ENCODE measurements at places on chromosomes 7 and 10.

DNA sequence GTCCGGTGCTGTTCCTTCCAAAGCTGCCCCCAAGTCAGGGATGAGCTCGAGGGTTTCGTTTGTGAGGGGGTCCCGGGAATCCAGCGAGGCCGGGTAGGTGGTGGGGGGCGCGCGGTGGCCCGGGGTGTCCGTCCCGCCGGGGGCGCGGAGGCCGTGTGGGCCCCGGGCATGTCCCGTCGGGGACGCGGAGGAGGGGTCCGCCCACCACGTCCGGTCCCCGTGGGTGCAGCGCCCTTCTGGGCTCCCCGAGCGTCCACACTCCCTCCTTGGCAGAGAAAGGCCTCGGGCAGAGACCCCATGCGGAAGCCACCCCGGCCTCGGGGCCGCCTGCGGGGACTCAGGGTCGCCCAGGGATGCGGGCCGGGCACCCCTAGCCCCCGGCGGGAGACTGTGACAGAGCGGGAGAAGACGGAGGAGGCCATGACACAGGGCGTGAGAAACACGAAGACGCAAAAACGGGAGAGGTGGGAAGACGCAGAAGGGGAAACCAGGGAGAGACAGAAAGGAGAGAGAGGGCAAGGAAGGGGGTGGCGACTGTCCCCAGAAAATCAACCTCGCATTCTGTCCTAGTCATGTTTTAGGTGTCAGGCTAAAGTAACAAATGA lies 640 bp upstream of the ZNF425 start:
- DNase-seq = peak; percentile 76

DNA sequence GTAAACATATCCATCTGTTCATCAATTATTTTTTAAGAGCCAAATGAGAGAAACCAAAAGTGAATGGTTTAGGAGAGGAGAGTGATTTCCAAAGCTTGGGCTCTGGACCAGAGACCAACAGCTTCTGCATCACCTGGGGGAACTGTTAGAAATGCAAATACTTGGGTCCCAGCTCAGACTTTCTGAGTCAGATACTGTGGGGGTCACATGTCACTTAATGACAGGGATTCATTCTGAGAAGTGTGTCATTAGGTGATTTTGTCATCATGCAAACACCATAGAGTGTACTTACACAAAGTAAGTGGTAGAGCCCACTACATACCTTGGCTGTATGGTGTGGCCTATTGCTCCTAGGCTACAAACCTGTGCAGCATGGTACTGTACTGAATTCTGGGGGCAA lies 128.5 kb upstream of the PRR15 start:
- no peak for DNase-seq

DNA sequence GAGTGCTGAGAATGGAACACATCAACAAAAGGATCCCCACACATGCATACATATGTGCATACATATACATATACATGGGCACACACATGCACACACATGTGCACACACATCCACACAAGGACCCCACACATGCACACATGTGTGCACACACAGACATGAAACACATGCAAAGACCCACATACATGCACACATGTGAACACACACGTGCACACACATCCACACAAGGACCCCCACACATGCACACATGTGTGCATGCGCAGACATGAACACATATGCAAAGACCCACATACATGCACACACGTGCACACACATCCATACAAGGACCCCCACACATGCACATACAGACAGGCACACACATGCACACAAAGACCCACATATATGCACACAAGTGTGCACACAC lies 104.4 kb upstream of the ADARB2 start:
- DNase-seq = no peak

- no peak for DNase-seq
These were observed 3.7 kb upstream of the ZFYVE27 start for GRCh38 chr10:97733256-97733655.

GRCh38 chr7:54252256-54253035 lies 289.7 kb upstream of the VSTM2A start:
- DNase-seq = no peak

- DNase-seq = no peak
These were observed 29.0 kb upstream of the WDFY4 start for GRCh38 chr10:48655411-48656240.

- no peak for DNase-seq
These were observed 209.8 kb upstream of the POM121L12 start for GRCh38 chr7:52825611-52826010.

DNA sequence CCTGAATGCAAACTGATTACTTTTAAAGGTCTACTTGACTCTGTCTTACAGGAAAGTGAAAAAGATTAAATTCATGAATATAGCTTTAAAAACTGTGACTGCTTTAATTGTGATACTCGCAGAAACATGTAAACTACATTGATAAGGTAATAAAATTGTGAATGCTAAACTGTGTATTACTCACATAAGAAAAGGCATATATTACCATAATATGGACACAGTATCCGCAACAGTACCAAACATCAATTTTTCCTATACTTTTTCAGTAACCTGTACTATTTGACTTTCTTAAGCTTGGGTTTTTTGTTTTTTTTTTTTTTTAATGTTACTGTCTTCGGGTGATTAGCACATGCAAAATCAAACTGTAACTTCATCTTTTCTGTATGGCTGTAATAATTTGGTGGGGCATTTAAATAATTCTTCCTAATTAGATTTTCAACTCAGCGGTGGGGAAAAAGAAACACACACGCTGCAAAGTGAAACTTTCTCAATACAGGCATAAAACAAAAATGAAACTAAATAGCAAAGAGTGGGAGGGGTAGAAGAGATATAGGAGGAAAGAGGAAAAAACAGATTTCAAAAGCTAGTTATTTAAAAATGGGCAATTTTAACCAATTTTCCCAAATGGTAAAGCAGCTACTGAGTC lies 23.2 kb downstream of the NT5C3A start:
- no peak for DNase-seq

GRCh38 chr7:41886262-41886900 lies 183.5 kb upstream of the INHBA start:
- no peak for DNase-seq

- DNase-seq = no peak
These were observed 22.8 kb upstream of the DLX6 start for GRCh38 chr7:96982586-96982985.

GRCh38 chr7:99267481-99267840 lies 5.2 kb upstream of the MYH16 start:
- no peak for DNase-seq

DNA sequence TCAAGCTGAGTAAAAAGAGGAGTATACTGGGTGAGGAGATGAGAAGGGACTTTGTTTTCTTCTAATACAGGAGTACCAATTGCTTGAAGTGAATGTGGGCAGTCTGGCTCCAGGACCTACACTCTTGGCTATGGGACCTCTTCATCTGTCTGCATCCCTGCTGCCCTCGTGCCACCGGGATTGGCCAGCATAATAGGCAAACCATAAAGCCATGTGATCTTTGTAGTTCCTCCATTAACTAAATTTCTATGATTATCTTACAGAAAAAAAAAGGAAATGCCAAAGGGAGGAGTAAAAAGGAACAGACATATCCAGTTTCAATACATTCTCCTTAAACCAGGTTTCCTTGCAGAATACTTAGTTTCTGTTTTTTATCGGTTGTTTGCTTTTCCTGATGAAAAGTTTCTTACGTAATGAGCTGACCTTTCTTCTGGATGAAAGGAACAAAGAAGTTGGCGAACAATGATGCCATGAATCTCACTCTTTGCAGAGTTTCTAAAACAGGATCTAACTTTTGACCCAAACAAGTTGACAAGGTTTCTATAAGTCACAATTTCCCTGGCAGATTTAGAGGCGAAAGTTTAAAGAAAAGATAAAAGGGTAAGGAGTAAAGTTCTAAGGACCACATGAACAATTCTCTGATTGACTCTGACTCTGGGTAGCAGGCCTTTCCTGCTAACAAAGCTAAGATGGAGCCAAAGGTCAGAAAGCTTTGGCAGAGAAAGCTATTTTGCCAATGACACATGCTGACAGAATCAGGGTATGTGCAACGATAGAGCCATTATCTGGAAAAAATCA lies 54.1 kb downstream of the LAMB1 start:
- DNase-seq = no peak

DNA sequence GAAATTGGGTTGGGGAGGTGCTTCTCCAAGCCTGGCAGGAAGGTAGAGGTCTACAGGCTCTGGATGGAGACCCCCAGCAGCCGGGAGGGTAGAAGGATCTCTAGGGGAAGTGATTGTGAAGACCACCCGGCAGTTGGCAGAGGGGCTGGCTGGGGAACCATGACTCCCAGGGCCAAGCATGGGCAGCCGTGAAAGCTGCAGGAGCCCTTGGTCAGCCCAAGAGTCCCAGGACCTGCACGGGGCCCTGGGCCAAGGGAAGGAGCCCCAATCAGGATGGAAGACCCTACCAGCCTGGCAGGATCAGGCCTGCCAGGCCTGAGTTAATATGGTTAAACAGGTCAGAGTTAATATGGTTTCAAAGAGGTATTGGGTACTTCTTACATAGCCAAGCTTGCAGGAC lies 126.3 kb upstream of the NANOS1 start:
- no peak for DNase-seq

DNA sequence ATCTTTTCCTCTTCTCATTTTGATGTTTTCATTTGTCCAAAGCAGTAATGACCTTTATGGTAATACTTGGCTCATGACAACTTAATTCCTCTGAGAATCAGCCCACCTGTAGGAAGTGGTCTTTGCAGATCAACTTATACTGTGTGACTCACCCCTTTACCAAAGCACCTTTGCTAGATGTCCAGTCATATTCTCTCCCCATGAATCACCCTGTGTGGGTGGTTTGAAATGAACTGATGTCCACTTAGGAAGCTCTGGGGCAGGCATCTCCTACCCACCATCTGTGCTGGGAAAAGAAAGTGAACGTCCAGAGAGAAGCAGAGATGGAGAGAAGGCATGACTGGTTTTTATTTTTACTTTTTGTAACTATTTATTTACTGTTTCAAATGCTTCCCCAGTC lies 410.3 kb downstream of the KIF20B start:
- no peak for DNase-seq
